Heart left ventricle (tissue), 16 donors: ENCODE measurements at places on chromosomes 2 and 18.

DNA sequence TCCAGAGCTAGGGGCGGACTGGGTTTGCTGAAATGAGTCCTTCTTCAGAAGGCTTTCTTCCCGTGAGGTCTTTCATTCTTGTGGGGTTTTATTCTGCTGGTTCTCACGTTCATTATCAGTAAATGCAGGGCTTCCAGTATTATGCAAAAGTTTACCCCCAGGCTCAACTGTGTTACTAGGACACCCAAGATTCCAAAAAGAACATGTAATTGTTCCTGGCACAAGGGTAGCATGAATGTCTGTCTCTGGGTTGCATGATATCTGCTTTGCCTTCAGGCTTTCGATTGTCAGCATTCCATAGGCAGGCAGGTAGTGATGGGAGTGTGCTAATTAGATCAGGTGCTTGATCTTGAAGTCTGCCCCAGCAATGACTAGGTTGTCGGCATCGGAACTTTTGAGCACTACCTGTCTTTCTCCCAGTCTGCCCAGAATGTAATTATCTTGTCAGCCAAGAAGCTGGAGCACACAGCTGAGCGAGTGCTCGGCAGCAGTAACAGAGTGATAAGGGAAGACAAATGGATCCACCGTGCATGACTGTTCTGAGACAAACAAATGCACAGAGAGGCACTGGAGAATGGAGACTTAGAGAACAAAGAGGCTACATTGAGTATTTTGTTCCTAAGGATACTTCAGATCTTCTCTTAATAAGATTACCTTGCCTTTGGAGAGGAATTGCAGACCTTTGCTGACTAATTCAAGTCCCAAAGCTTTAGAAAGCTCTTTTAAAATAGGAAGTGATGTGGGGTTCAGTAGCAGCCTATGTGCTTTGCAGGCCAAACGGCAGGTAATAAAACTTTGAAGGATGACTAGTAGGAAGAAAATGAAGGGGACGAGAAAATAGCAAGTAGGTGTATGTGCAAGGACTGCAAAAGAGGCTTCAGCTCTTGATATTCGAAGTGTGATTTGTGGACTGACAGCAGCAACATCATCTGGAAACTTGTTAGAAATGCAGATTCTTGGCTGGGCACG, 41.9 kb downstream of the ITGB6 start:
- DNase-seq = no peak

DNA sequence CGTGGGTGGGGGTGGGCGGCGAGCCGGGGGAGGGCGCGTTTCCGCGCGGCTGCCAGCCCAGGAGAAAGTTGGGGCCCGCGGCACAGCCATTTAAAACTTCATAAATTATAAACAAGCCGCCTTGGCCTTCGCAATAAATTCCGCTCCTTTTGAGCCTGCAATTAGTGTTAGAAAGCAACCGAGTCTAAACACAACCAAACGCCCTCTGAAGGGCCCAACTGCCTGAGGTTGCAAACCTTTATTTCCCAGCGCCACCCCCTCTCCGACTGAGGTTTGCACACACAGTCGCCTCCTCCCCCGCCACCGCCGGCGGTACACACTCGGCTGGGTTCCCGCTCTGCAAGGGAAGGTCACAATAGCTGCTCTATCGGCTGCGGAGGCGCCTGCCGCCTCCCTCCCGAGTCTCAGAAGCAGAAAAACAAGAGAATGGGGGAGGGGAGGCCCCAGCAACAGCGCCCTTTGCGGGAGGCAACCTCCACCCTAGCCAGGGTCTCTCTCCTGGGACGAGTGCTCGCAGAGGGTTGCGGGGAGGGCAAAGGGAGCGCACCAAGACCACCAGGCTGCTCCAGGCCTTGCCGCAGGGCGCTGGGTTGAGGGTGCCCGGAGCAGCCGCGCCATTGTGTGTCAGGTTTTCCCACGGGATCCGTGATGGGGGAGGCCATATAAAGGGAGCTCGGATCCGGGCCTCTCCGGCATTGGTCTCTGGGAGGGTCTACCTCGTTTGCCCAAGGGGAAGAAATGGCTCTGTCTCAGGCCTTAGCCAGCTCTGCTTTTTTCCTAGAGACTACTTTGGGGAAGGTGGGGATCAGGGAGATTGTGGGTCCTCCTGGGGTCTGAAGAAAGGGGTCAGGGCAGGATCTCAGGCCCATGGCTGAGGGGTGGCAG, 13.4 kb upstream of the HOXD1 start:
- no peak for DNase-seq

- DNase-seq = peak; percentile 56
Observed at GRCh38 chr2:241895712-241896641, 26.4 kb downstream of the RTP5 start.

- no peak for DNase-seq
Observed at GRCh38 chr2:137117385-137117784, 352.0 kb downstream of the THSD7B start.

DNA sequence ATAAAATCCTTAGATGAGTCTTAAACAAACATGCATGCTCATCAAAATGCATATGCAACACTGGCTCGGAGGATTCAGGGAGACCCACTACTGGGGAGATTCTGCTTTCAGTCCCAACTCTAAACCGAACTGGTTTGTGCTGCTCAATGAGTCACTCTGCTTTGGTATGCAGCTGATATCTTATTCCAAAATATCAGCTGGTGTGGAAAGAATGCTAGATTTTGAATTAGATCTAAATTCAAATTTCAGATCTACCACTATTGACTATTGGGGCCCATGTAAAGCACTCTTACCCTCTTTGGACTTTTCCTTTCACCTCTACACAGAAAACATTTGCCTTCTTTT, 39.2 kb upstream of the TTN start:
- DNase-seq = no peak

DNA sequence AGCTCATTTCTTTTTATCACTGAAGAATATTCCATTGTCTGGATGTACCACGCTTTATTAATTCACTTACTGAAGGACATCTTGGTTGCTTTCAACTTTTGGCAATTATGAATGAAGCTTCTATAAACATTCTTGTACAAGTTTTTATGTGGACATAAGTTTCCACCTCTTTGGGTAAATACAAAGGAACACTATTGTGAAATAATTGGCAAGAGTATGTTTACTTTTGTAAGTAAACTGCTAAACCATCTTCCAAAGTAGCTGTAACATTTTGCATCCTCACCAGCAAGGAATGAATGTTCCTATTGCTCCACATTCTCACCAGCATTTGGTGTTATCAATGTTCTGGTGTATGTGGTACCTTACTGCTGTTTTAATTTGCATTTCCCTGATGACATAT, 15.8 kb upstream of the VWC2L start:
- no peak for DNase-seq

- no peak for DNase-seq
Observed at GRCh38 chr18:80147037-80147417, 38.0 kb downstream of the ADNP2 start.

- DNase-seq = no peak
Observed at GRCh38 chr2:18754286-18754685, 164.9 kb upstream of the NT5C1B start.

- no peak for DNase-seq
Observed at GRCh38 chr2:207937253-207937652, 88.1 kb downstream of the PLEKHM3 start.

DNA sequence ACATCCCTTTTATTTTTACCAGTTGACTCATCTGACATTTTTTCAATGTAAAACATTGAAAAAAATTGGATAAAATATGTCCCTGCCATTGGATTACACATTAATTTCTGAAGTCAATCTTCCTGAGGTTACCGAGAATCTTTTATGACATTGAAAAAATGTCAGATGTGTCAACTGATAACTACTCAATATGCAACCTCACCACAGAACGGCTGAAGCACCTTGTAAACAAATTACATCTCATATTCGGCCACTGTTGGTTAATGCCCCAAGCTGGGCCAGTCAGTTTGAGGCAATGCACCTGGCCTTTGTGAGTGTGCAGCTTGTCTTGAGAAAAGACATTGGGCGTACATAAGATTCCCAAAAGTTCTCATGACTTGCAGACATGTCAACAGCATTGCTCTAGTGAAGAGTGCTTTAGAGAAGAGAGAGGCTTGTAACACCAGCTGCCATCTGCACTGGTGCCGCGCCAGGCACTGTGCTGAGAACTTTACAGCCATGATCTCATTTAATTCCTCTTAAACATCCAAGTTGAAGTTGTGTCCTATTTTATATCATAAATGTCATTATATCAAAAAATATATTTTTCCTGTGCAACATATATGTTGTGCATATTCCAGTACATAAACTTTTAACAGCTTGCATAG, 112.7 kb upstream of the SLC35G4 start:
- DNase-seq = no peak

- DNase-seq = no peak
Observed at GRCh38 chr2:199309973-199310372, 147.8 kb downstream of the SATB2 start.

DNA sequence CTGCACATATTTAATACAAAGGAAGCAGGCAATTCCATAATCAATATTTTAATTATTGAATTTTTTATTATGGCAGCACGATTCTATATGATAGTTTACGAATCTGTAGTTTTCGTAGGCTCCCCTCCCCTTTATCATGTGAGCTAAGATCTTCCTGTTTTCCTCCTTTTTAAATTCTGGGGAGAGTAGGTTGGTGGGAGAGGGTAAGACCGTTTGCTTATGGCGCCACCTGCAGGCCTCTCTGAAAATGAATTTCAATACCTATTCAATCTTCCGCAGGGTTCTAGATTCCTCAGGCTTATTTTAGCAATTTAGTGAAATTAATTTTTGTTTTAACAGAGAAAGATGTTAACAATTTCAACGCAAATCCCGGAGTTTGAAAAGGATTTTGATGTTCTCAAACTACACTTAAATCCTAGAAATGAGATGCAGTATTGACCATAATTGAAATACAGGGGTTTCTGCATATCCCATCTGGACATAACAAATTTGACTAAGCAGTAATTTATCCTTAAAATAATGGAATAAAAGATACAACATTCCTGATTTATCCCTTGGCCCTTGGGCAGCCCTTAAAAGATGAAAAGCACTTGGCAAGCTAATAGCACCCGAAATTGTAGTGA, 12.8 kb upstream of the GBX2 start:
- DNase-seq = no peak

DNA sequence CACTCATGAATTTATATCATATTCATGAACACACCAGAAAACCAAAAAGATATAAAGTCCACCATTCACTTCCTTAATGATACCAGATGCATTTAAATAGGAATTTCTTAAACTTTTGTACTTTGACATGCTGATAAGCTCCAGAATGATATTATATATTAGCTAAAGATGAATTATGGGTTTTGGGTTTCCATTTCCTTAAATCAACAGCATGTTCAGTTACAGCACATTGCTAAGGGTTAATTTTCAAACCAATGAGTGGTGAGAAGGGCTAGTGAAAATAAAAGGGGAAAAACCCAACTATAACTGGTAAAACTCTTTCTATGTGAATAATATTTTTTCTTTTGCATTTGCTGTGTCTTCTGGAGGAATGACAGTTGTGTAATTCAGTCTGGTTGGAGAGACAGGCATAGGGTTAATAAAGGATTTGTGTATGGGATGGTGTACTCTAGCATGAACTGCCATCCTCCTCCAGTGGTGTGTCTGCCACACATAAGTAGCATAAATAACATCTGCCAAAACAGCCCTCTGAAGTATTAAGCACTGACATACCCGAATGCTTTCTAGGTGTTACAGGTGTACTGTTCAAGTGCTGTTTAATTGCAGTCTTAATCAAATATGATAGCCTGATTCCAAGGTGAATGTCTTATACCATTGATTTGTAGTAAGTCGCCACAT, 19.3 kb upstream of the CPS1 start:
- no peak for DNase-seq

DNA sequence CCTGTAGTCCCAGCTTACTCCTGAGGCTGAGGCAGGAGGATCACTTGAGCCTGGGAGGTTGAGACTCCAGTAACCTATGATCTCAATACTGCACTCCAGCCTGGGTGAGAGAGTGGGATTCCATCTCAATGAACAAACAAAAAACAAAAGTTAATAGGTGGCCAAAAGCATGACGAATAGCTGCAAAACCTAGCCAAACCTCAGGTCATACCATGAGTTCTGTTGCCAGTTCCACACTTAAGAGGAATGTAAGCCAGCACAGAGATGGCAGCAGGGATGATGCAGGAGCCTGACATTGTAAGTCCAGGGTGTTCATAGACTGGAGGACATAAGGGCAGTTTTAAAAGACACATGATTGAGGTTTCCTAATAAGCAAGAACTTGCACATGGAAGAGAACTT, 55.3 kb upstream of the RMDN2 start:
- no peak for DNase-seq
